NCI-H1930 (cell line): ENCODE measurements at places on chromosomes 6 and 20.

- DNase-seq = no peak
Observed at GRCh38 chr6:24997231-24997630, 61.5 kb upstream of the RIPOR2 start.

- DNase-seq = no peak
Observed at GRCh38 chr6:56244528-56245253, 2.7 kb downstream of the COL21A1 start.

- no peak for DNase-seq
Observed at GRCh38 chr6:31771992-31772358, 5.2 kb downstream of the VWA7 start.

DNA sequence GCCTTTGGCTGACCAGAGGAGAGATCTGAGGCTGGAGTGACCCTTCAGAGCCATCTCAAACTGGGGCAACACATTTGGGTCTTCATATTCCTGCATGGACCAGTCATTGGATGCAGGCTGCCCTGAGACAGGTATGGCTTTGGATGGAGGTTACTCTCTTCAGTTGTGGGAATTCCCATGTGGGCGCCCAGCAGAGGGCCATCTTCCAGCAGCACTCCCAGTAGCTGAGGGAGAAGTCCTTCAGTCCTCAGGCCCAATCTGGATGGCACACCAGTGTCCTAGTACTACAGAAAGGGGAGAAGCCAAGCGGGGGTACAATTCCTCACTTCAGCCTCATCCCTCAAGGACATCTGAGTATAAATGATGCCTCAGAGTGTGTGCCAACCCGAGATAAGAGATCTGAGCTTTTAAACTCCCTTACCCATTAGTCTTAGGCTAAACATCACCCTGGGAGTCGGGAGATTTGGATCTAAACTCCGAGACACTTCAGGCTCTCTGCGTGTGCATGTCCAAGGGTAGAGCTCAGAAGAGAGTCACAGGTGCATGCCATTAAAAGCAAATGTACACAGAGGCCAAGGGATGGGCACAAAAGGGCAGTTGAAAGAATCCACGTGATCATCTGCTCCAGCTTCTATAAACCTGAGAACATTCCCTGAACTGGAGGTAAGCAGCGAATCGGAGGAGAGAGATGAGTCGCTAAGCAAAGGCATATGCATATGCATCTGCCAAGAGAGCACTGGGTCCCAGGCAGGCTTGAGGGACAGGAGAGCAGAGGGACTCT is 204.6 kb downstream of the CD83 start:
- no peak for DNase-seq

GRCh38 chr6:103729658-103730057 is 1130.1 kb downstream of the HACE1 start:
- DNase-seq = no peak

- DNase-seq = no peak
Observed at GRCh38 chr6:80179695-80180094, 73.2 kb downstream of the BCKDHB start.

DNA sequence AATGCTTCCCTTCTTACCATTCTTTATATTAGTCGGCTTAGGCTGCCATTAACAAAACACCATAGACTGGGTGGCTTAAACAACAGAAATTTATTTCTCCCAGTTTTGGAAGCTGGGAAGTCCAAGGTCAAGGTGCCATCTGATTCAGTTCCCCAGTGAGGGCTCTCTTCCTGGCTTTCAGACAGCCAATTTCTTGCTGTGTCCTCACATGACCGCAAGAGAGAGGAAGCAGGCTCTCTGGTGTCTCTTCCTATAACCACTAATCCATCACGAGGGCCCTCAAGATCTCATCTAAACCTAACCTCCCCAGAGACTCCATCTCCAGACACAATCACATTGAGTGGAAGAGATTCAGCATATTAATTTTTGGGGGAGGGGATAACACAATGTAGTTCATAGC is 193.0 kb upstream of the SGK1 start:
- no peak for DNase-seq

DNA sequence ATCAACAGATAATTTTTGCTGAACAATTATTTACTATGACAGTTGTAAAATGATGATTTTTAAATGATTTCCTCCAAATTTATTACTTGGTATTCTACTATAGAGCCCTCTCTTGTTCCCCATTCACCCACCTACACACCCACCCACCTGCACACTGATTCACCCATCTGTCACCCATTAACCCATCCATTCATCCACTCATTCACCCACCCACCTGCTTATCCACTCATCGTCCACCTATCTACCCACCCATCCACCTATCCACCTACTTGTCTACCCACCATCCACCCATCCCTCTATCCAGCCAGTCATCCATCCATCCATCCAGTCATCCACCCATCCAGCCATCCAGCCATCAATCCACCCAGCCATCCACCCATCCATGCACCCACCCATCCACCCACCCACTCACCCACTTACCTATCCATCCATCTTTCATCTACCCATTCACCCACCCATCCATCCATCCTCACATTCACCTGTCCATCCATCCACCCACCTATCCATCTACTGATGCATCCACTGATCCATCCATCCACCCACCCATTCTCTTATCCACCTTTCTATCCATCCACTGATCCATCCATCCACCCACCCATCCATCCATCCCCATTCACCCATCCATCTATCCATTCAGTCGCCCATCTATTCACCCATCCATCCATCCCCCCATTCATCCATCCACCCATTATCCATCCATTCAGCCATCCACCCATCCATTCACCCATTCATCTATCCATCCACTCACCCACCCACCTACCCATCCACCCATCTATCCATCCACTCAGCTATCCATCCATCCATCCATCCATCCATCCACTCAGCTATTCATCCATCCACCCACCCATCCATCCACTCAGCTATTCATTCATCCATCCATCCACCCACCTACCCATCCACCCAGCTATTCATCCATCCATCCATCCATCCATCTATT is 72.0 kb downstream of the SYNJ2 start:
- DNase-seq = no peak

DNA sequence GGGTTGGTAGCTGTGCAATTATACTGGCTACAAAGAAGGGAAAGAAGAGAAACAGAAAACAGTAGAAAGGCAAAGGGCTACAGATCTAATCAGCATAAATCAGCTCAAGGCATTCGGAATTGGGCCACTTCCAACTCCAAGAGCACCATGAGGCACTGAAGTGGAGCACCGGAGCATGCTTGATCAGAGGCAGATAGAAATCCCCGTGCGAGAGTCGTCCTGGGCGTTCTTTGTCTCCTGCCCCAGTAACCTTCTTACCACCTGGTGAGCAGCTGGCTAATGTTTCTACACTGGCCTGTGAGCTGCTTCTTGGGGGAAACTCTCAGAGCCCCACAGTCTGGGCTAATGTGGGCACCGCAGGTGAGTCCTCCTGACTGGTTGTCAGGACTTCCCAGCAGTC is 16.7 kb downstream of the NEDD9 start:
- no peak for DNase-seq

GRCh38 chr6:83970582-83970981 is 63.0 kb upstream of the MRAP2 start:
- DNase-seq = no peak

GRCh38 chr6:29522227-29522626 is 34.5 kb upstream of the MAS1L start:
- DNase-seq = no peak

DNA sequence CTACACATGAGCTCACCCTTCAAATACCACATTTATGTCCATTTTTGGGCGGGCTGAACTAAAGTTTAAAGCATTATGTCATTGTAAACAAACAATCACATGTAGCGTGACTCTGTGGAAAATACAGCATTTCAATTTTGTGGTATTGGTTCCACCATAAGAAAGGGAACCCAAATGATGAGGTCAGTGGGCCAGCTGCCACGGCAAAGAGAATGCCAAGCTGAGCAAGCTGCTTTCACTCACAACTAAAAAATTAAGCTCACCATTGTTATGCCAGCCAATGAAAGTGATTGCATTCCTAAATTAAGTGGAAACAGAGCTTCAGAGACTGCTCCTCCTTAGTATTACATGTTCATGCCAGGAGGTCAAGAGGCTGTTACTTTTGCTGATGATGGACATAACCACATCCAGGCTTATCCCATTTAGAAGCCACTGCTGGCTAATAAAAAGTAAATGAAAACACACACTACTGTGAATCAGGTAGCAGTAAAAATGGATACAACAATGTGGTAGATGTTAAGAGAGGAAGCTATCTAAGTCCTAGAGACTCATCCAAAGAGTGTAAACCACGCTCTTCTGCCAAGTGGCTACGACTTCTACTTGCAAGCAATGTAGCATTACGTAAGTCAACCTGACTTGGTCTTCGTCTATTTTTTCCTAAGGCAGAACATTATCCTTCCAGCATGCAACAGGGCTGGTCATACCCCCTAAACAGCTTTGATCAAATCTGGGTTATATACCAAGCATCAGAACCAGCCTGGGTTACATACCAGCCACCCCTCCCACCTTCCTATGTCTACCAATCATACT is 164.8 kb downstream of the BACH2 start:
- no peak for DNase-seq

DNA sequence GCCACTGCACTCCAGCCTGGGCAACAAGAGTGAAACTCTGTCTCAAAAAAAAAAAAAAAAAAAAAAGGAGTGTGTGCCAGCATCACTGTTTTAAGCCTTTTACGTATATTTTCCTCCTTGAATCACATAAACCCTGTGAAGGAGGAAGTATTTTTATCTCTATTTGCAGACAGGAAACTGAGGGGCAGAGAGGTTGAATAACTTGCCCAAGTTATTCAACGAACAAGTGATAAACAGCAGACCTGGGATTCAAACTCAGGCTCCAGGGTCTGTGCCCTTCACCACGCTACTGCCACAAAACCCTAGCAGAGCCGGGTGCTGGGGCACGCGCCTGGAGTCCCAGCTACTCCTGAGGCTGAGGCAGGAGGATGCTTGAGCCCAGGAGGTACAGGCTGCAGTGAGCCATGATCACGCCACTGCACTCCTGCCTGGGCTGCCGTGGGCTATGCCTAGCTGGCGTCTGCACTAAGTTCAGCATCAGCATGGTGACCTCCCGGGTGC is 9.4 kb upstream of the AVP start:
- DNase-seq = no peak

- DNase-seq = no peak
Observed at GRCh38 chr6:141326426-141326825, 806.3 kb upstream of the GJE1 start.

- DNase-seq = no peak
Observed at GRCh38 chr6:15375018-15375417, 129.1 kb downstream of the JARID2 start.

GRCh38 chr6:116373940-116374339 is 3.2 kb downstream of the DSE start:
- DNase-seq = no peak

GRCh38 chr6:7526755-7527154 is 14.7 kb upstream of the DSP start:
- DNase-seq = no peak

DNA sequence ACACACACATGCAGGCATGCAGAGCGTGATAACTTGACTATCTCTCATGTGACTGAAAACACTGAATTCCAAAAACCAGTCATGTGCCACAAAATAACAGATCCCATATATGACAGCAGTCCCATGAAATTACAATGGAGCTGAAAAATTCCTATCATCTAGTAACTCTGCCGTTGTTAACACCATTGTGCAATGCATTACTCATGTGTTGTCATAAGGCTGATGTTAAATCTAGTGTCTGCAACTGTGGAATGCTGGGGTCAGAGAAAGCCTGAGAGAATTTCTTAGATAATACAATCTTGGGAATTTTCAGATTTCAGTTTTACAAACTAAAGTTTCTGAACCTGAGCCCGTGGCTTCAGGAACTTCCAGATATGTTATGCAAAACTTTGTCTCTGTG is 70.2 kb downstream of the LYRM4 start:
- no peak for DNase-seq

DNA sequence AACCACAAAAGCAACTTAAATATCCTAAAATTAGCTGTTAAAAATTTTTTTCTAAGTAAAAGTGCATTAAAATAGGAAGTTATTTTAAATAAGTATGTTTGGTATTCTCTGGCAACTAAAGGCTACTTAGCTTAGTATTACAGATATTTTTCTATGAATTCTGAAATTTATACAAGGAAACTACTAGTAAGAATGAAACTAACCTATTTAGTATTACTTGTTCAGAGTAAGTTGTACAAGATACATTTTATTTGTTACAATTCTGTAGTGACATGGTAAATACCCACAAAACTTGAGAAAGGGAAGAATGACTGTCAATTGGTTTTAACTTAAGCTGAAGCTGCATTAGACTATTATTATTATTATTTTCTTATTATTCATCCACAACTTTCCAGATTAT is 6.5 kb downstream of the PHIP start:
- no peak for DNase-seq

- DNase-seq = no peak
Observed at GRCh38 chr6:145209272-145209671, 526.0 kb downstream of the EPM2A start.

DNA sequence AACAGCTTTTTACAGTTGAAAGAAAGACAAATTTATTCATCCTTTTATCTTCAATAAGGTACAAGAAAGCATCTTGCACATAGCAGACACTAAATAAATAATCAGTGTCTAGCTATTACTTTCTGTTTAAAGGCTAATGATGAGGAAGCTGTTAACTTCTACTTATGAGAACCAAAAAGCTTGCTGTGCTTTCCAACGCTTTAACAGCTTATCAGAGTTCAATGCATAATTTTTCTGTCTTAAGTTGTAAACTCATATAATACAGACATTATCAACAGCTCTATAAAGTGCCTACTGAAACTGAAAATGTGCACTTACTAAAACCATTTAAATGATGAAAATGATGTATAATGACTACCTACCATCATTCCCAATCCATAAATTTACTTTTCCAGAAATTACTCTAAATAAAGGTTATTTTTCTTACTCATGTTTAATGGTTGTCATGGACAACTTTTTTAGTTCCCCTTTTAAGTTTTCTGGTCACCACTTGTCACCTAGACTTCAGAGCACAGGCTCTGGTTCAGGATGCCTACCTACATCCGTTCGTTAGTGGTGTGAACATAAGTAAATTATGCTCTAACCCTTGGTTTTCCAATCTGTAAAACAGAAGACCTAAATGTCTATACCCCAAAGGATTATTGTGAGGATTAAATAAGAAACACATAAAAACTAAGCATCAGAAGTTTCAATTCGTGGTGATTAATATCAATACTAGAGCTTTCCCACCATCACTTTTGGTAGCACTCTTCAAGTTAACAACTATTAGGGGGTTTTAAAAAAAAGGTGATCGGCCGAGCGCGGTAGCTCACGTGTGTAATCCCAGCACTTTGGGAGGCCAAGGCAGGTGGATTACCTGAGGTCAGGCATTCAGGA is 8.0 kb downstream of the PNISR start:
- no peak for DNase-seq

DNA sequence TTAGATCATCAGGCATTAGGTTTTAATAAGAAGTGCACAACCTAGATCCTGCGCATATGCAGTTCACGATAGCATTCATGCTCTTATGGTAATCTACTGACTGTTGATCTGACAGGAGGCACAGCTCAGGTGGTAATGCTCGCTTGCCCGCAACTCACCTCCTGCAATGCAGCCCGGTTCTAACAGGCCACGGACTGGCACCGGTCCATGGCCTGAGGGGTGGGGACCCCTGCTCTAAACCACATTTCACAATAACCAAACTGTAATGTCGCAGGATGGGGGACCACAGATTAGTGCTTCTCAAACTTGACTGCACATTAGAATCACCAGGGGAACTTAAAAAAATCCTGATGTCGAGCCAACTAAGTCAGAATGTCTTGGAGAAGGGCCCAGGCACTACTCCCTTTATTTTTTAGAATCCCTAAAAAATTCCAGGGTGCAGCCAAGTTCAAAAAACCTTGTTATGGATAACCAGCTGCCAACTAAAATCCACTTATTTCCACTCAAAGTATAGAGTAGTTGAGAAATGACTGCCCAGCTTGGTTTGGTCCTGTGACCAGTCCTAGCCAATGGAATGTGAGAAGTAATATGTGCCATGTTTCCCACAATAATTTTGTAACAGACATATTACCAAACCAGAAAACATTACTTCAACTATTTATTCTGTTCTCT is 3.1 kb downstream of the SHPRH start:
- no peak for DNase-seq
